ENCODE measurements at places on chromosomes 11 and 22.

DNA sequence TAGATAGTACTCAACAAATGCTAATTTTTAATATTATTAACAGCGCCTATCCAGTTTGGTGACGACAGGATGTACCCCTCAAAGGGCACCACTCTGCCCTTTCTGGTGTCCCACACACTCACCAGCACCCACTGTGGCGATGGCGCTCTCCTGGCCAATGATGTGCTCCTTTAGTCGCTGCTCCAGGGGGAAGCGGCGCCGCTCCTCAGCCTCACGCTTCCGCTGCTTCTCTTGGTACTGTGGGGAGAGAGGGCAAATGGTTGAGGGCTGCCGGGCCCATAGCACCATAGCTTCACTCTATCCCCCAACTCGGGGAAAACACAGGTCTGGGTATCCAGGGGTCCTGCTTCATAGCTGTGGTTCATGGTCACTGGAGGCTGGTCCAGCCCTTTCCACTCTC, 73.0 kb upstream of the PHOX2A start:
- DNase-seq: no peak

- no peak for DNase-seq
Measured at GRCh38 chr11:132962041-132962440, 570.3 kb downstream of the OPCML start.

GRCh38 chr11:10498426-10499250, 42.3 kb downstream of the RNF141 start:
- DNase-seq: no peak

- no peak for DNase-seq
Measured at GRCh38 chr11:76088511-76088910, 117.8 kb downstream of the WNT11 start.

GRCh38 chr11:71307811-71308645, 55.7 kb upstream of the SHANK2 start:
- DNase-seq: no peak

DNA sequence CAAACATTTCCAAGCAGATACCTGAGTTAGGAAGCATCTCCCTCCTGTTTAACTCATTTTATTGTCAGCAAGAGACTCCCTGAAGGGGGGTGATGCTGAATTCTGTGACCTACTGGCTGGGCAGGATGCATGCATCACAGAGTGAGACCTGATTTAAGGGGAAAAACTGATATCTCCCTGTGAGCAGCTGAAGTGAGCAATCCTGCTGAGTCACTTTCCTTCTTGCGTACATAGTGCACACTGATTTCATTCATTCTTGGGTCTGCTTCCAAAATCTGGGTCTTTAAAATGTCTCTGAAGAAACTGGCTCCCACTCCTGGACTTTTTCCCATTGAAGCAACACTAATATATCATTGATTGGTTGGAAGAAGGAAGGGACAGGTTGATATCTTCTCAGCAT, 23.3 kb downstream of the P4HA3 start:
- no peak for DNase-seq

DNA sequence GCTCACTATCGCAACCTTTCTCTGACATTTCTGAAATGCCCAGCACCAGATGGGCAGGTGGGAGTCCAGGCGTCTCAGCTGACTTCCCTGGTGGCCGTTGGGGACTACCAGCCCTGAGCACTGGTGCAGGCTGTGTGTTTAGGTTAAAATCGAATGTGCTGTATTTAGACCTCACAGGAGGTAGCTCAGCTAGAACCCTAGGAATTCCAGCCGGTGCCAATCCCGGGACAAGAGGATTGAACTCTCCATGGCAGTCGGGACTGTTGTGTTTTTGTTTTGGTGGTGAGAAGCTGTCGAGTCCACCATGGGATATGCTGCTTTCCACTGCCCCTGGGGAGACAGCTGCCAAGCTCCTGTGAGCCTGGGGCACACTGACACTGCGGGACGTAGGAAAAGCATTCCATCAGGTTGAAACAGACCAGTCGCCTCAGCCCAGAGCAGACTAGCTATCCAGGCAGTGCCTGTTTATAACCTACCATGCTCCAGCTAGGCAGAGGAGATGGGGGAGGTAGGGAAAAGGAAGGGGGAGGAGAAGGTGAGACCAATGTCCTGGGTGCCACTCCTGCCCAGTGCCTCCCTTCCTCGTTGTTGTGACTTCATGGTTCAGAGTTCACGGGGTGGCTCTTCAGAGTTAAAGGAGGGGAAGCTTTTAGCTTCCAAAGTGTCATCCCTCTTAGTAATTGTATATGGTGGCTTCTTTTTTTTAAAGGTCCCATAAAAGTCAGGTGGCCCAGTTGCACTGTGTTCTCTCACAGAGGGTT, 53.0 kb downstream of the MICAL2 start:
- no peak for DNase-seq

DNA sequence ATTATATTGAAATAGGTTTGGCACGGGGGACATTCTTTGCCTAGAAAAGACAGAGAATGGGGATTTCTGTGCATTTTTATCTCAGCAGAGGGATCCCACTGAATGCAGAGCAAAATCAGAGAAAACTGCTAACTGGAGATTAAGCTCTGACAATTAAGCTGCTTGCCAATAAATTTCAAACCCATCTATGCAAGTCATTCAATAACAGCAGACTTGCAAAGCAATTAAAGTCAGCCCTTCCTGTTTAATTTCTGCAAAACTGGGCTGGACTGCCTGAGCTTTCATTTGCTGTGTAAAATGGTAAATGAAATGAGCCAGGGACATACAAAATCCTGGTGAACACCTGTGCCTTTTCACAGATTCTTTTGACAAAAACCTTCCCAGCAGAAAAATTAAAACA, 1273.9 kb upstream of the CNTN5 start:
- DNase-seq: no peak

DNA sequence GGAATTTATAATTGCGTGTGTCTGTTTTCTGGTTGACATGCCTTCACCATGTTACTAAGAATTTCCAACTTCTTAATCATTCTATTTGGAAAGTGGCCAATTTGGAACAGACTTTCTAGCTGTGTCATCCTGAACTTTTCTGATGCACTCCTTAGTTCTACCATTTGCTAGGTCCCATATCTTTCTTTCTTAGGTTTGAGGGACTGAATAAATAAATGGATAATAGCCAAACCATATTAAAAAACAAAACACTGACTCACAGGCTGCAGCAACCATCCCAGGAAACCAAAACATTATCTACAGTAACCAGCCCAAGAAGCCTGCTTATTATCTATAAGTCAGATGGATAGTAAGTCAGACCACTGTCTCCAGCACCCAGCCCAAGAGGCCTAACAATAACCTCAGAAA, 57.5 kb upstream of the PLET1 start:
- no peak for DNase-seq

DNA sequence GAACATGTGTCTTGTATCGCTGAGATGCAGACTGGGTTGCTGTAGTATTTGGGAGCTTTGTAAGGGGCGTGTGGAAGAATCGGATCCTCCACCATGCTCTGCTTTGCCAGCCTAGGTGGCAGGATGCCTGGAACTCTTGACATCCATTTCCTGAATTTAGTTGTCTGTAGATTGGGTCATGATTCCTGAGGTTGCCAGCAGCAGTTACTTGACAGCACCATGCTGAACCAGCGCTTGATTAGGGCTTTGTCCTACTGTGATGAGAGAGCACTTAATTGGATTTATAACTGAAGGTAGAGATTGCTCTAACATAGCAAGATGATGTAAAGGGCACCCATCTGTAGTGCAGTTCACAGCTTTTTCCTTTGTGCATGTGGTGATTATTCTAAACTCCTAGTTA, 75.6 kb upstream of the HORMAD2 start:
- no peak for DNase-seq

GRCh38 chr11:15471048-15471894, 356.5 kb downstream of the INSC start:
- no peak for DNase-seq

All from activated T-helper 1 cell treated with anti-CD3 and anti-CD28 coated beads, Interleukin-2, amount 50 U/mL, for 16 hours (primary cell).